ENCODE measurements at places on chromosomes 5 and 9.

- DNase-seq: no peak
Observed at GRCh38 chr5:129399069-129399468, 61.0 kb upstream of the ADAMTS19 start.

DNA sequence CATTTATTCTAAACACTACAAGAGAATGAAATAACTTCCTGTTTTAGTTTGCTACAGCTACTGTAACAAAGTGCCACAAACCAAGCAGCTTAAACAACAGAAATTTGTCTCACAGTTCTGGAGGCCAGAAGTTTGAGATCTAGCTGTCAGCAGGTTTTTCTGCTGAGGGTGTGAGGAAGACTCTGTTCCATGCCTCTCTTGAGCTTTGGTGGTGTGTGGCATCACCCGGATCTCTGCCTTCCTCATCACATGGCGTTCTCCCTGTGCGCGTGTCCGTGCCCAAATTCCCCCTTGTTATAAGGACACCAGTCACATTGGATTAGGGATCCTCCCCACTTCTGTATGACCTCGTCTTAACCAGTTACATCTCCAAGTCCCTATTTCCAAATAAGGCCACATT lies 97.7 kb downstream of the CFAP95 start:
- no peak for DNase-seq

DNA sequence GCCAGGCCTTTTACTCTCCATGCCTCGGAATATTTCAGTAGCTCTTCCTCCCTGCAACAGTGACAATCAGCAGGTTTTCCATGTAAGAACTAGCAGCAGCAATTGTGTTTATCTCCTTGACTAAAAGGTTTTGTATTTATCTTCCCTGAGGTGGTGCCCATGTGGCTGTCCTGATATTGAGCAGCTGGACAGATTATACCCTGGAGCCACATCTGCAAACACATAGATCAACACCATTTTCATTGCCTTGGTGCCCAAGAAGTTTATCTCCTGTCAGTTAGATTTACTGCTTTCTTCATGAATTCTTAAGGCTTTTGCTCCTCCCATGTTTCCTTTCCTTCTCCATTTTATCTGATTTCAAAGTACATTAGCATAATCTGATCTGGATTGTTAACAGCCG lies 378.4 kb downstream of the SPATA31D1 start:
- DNase-seq: no peak

- DNase-seq: no peak
Observed at GRCh38 chr5:72835633-72836032, 19.2 kb downstream of the TNPO1 start.

DNA sequence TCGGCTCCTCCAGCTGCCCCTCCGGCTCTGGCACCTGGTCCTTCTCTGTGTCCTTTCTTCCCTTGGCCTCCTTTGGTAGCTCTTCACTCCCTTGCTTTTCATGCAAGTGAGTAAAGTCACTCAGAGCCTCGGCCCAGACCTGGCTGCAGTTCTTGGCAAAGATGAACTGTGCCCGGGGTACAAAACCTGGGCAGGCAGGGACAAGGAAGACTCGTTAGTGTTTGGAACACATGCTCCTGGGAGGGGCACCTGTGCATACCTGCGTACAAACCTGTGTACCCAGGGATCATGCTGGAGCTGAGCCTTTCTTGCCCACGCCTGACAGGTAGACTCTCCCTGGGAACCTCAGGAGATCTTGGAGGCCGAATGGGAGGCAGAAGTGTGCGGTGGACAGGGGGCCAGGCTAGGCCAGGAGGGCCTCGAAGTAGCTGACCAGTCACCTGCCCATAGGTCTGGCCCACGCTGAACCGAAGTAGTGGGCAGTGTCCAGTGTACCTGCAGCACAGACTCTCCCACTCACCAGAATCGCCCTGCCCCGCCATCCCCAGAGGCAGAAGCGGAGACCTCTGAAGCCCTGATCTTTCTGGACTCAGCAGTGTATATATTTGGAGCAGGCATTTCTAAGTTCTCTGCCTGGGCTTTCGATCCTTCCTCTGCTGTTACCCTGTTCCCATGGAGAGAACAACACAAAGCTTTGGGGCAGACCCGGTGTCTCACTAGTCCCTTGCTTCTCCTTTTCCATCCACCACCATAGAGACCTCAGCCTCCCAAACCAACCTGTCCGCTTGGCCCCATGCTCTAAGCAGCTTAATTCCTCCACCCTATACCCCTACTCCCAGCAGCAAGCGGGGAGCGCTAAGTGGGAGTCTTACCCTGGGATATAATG lies 41.9 kb upstream of the TESK1 start:
- DNase-seq: no peak

All from thyroid gland (tissue), 4 donors.